ENCODE measurements at places on chromosomes 2 and 18. TPM values are rescaled to one million over a fixed set of nuclear protein-coding genes. Genes with fewer than 3 reads are reported as not detected.

STPG4 gene
- 0.16 TPM for total RNA-seq

DCC gene
- not detected for total RNA-seq

FSIP2 gene
- total RNA-seq, result 0.24 TPM

GAL3ST2 gene
- total RNA-seq, result not detected

CYBRD1 gene
- 7.2 TPM for total RNA-seq

ZNF638 gene
- 52.0 TPM for total RNA-seq

PAX8 gene
- total RNA-seq, result 6.1 TPM

VAPA gene
- 232 TPM for total RNA-seq

MAP3K20 gene
- 21.3 TPM for total RNA-seq

SH3BP4 gene
- 10.7 TPM for total RNA-seq

ASIC4 gene
- total RNA-seq, result not detected

CFLAR gene
- total RNA-seq, result 79.0 TPM

Data from esophagus mucosa (tissue), 1 donor.